ENCODE measurements at places on chromosomes 6 and 20.

GRCh38 chr6:56168596-56168995 lies 78.8 kb downstream of the COL21A1 start:
- no peak for DNase-seq

DNA sequence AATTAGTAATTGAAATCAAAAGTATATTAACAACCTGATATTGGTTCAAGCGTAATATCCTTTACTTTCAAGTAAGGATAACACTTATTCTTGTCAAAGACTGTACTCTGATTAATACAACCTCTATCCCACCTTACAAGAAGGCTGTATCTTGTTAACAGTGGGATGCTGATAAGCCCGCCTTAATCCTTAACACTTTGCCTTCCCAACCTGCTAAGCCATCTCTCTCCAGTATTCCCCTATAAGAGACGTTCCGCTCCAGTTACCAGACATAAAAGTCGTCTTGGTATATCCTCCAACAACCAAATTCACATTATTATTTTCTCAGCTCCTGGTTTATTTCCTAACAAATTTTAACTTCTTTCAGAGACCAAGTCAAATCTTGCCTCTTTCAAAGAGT lies 2.0 kb downstream of the BTBD9 start:
- no peak for DNase-seq

DNA sequence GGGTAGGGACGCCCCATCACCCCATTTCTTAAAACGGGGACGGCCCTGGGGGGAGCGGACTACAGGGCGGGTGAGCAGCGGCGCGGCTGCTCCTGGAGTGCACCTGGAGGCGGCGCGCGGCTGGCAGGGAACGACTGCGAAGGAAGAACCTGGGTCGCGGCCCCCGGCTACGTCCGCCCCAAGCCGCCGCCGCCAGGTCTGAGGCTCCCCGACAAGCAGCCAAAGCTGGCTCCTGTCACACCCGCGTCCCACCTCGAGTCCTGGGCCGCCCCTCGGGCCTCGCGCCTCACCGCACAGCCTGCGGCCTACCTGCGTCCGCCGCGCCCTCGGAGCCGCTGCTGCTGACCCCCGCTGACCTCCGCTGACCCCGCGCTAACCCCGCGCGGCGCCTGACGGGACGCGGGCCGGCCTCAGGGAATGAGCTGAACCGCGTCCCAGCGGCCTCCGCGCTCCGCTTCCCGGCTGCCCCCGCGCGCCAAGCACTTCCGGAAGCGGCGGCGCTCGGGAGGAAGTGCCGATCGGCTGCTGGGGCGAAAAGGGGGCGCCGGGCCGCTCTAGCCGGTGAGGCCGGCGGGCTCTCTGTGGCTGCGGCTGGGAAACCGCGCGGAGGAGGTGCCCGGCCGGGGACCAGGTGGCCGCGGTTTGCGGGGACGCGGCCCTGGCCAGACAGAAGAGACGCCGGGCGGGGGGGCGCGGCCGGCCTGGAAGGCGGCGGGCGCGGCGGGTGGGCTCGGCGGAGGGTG lies at the start of the genes ARFRP1 and ZGPAT:
ARFRP1 (minus strand) TSS at position 419 of the 743 bp plus-strand sequence. CDS start 885 bp downstream, outside the sequence.
ZGPAT (plus strand) TSS at position 482 of the 743 bp plus-strand sequence. CDS start 542 bp downstream, outside the sequence.
- DNase-seq: peak; percentile 88

DNA sequence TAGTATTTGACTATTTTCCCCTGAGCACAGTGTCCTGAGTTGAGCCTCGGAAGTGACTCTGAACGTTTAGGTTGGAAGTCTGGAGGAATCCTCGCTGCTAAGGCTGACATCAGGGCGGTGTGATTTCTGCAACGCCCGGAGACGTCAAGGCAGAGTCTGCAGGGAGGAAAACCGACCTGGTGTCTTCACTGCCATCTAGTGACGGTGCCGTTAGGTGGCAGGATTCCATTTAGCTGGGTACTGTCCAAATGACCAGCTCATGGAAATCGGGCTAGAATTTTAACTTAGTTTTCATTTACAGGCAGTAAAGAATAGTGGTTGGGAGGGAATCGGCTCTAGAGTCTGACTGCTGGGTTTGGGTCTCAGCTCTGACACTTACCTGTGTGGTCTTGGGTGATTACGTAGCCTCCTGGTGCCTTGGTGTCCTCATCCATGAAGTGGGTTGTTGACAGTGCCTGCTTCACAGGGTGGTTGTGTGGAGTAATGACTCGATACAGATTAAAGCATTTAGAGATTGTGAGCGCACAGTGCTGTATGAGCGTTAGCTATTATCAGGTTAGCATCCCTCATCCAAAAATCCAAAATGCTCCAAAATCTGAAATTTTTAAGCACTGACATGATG lies 35.0 kb downstream of the FOXF2 start:
- peak; percentile 19 for DNase-seq

DNA sequence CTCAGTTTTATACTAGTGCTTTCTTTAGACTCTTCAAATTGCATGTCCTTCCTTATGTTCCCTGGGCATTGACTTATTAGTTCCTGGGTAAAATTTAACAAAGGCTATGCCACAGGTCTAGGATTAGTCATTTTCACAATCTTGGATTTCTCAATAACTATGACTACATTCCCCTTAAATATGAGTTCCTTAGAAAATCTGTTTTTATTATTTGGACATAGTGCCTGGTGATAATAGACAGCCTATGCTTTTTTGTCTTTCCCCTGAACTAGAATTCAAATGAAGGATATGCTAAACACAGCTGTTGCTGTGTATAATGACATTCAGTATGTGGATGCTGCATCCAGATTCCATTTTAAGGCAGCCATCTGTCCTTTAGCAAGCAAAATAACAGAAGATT lies 1252.8 kb upstream of the GJE1 start:
- DNase-seq: no peak

GRCh38 chr20:57102160-57102559 lies 164.3 kb downstream of the BMP7 start:
- DNase-seq: no peak

- no peak for DNase-seq
These were observed 98.9 kb downstream of the PDSS2 start for GRCh38 chr6:107360476-107360875.

DNA sequence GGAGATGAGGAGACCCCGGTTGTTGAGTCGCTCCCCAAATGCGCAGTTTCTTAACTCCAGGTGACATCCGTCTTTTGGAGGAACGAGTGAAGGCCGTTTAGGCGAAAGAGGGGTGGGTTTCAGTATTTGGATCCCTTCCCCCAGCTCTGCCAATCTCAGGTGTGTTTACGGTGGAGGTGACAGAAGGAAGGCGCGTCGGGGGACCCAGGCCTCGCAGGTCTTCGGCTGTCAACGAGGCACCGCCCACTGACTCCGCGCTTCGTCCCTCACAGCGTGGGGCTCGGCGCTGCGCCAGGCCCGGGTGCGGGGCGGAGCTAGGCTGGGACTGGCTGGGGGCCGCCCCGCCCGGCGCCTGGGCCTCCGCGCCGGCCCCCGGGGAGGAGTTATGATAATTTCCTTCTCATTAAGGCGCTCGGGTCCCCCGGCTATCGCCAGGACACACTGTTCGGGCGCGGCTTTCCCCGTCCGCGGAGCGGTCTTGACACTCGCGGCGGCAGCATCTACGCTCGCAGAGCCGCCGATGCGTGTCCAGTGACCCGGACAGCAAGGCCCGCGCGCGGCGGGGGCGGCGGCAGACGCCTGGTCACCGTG lies at the start of gene TFAP2C:
TFAP2C (plus strand) TSS at position 434 of the 591 bp plus-strand sequence. CDS start 239 bp downstream, outside the sequence.
- DNase-seq: peak; percentile 26

- no peak for DNase-seq
These were observed 566.2 kb upstream of the NOX3 start for GRCh38 chr6:156021746-156022396.

DNA sequence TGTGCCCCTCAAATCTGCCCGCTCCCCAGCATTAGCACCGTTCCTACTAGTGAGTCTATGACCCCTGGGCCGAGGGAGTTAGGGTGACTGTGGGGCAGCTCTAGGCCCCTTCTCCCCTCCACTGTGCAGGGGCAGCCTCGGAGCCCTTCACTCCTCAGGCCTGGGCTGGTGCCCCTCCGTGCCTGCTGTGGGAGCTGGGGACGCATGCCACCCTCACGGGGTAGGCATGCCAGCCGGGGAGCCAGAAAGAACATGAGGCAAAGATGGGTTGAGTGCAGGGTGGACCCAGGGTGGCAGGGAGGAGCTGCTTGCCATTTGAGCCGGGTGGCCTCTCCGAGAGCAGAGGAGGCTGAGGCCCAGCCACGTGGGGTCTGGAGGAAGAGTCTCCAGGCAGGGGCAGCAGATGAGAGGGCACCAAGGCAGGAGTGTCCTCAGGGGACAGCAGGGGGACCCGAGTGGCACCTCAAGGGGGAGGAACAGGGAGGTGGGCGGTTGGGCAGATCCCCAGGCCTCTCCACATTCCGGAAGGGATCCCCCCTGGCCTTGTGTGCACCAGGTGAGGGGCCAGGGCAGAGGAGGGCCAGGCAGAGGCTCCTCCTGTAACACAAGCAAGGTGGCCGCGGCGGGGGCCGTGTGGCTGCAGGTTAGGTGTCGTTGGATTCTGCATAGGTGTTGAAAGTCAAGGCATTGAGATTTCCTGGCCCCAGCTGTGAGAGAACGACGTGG lies 18.6 kb upstream of the LSM14B start:
- DNase-seq: no peak

DNA sequence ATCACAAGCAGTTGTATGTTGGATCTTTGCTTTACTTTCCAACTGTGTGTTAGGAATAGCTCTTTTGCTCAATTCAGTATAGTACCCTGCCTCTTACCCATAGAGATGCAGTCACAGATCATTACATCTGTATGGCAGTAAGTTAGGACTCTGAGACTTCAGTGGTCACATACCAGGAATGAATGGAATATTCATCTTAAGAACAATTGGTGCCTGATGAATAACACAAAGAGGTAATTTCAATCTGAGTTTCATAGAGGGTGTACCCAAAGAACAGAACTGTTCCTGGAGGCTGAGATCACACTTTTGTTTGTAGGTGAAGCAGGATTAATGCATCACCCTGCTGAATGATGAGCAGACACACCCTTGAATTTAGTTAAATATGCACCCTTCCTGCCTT lies 28.7 kb upstream of the KIF13A start:
- DNase-seq: no peak

DNA sequence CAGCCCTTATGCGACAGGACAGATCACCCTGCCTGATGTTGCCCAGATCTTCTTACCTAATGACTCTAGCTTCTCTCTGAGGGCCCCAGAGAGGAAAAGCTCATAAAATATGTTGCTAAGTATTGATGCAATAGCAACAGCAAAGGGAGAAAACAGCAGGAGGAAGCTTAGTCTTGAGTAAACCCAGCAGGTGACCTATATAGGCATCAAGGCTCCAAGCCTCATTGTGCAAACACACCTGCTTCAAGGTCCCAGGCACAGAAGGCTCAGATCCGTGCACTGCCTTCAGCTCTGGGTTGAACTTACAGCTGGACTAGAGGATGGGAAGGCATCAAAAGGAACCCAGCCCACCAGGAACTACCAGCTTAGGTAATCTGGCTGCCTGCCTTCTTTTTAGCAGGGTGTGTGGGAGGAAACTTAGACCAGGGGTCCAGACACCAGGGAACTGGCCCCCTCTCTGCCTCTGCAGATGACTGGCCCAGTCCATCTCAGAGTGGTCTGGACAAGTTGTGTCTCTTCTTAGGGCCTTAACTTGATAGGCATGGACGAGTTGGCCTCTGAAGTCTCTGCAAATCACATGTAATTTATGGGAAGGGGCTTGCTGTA lies 34.4 kb downstream of the TGM3 start:
- DNase-seq: no peak

- DNase-seq: no peak
These were observed 1.4 kb upstream of the BANF2 start for GRCh38 chr20:17698384-17698783.

DNA sequence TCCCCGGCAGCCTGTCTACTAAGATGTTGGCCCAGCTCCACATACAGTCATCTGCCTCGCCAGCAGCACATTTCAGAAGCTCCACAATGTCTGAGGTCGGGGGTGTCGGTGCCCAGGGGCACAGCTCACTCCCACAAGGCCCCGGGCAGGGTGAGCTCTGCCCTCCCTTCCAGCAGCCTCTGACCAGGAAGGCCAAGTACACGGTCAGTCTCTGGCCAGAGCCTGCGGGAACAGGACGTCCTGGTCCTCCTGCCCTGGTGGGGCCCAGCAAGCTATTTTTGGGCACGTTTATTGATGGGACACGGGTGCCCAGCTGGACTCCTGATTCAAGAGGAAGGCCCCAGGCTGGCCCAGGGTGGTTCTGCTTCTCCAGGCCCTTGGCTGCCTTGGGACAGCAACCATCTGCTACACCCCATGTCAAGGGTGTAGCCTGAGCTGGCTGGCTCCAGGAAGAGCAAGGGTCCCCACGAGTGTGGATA lies 114.9 kb upstream of the PTPN1 start:
- no peak for DNase-seq

DNA sequence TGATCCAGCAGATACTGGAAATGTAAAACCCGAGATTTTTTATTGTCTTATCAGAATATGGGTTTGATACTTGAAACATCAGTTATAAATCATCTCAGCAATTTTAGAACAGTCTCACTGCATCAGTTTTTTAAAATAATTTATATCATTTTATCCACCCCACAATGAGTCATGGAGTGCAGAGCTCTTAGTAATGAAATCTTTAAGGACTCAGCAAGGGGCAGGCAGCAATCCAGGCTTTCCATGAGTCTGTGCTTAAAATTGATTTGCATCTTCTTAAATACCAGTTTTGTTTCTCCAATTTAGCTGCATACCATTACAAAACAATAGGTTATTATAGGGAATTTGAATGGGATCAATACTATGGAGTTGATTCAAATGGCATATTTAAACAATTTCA lies 832.3 kb downstream of the C6orf118 start:
- no peak for DNase-seq

- no peak for DNase-seq
These were observed 59.2 kb downstream of the ANKRD6 start for GRCh38 chr6:89492025-89492640.

GRCh38 chr20:23341073-23341472 lies 9.5 kb upstream of the NXT1 start:
- DNase-seq: no peak

DNA sequence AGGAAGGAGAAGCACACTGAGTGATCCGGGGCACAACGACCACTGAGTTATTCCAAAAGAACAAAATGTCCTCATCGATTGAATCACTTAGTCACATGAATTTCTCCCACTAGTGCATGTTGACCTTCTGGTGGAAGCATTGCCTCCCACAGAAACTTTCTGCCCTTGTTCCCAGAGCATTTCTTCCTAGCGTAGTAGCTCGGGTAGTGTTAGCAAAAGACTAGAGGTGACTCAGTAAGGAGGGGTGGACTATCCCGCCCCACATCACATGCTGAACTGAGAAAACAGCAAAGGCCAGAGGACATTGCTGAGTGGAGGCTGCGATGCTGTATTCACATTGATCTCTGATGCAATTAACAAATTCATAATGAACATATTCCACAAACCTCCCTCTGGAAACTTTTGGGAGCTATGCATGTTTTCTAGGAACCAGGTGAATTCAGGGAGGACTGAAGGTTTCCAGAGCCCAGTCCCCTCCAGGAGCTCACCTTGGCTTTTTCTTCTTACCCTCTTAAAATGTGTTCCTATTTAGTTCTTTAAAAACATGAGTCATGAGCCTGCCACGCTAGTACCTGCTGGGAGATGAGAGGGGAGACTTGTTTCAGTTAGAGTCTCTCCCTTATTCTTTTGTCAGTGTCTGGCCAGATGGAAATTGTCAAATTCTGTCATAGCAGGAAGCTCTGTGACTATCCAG lies 507.9 kb downstream of the CDH26 start:
- DNase-seq: no peak

Data from activated naive CD4-positive, alpha-beta T cell treated with anti-CD3 and anti-CD28 coated beads, Interleukin-2, amount 50 U/mL, for 16 hours (primary cell).